ENCODE measurements at places on chromosomes 11 and 22. TPM values are rescaled to one million over a fixed set of nuclear protein-coding genes. Genes with fewer than 3 reads are reported as not detected.

Gene C22orf31
- total RNA-seq: not detected

DNA sequence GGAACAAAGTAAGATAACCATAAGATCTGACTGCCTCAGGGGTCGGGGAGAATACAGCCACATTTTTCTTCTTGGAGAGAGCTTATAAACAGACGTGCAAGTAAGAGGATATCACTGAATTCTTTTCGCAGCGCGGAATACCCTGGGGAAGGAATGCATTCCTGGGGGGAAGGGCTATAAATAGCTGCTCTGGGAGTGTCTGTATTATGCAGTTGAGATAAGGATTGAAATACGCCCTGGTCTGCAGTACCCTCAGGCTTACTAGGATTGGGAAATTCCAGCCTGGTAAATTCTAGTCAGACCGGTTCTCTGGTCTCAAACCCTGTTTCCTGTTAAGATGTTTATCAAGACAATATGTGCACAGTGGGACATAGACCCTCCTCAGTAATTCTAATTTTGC is 1491.7 kb upstream of the RAG2 start:
- DNase-seq: no peak

DNA sequence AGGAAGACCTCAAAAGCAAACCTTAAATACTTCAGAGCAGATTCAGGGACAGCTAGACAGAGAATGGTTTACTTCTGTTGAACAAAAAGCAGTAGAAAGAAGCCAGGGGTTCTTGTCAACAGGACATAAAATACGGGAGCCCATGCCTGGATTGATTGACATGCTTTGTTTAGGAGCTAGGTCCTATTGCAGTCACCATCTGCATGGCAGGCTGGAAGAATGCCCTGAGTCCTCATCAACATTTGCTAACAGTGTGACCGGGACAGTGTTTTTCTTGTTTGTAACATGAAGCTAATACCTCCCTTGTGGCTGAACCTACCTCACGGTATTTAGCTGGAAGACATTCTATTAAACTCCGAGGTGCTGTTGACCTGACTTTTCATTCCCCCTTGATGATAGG is 225.4 kb downstream of the NTM start:
- DNase-seq: no peak

Gene ACTN3
- total RNA-seq: not detected

DNA sequence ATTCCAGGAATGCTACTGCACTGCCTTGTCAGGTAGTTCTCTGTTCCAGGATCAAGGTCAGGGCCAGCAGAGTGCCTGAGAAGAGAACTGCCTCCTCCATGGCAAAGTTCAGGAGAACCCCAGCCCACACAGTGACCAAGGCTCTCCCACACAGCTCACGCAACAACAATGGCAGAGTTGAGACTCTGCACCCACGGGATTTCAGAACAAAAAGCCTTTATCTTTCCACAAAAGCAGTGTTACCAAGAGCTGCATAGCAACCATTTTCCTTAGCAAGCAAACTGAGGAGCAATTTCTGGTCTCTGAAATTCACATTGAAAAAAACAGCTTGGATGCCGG is 11.1 kb downstream of the PLAAT3 start:
- DNase-seq: no peak

Gene CPT1B
- 16.0 TPM for total RNA-seq

DNA sequence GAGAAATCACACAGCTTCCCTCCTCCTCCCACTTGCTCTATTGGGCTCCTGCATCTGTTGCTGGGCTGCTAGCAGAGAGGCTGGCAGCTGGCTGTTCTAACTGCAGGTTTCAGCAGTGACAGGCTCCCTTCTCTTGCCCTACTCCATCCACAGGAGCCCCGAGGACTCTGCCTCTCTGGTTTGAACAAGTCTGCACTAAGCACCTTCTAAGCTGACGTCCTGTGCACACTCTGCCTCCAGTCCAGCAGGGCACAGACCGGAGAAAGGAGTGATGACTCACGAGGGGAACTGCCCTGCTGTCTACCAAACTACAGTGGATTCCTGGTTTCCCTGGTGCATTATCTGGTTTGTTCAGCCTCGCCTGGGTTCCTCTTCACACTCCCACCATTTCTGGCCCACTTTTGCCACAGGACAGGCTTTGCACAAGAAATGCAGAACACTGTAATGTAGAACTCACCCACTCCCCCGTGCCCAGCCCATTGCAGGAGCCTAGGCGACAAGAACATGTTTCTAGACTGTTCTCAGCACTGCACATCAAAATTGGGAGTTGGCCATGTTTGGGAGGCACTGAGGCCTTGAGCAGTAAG is 26.0 kb downstream of the IL10RA start:
- DNase-seq: no peak

Gene ELFN2
- not detected for total RNA-seq
